ENCODE measurements at places on chromosomes 2 and 18.

- DNase-seq: no peak
These were observed 23.3 kb downstream of the SPTBN1 start for GRCh38 chr2:54479424-54479823.

GRCh38 chr2:217753460-217754200 is 249.2 kb downstream of the TNS1 start:
- no peak for DNase-seq

GRCh38 chr2:10712185-10712809 is 9.1 kb upstream of the ATP6V1C2 start:
- DNase-seq: no peak

DNA sequence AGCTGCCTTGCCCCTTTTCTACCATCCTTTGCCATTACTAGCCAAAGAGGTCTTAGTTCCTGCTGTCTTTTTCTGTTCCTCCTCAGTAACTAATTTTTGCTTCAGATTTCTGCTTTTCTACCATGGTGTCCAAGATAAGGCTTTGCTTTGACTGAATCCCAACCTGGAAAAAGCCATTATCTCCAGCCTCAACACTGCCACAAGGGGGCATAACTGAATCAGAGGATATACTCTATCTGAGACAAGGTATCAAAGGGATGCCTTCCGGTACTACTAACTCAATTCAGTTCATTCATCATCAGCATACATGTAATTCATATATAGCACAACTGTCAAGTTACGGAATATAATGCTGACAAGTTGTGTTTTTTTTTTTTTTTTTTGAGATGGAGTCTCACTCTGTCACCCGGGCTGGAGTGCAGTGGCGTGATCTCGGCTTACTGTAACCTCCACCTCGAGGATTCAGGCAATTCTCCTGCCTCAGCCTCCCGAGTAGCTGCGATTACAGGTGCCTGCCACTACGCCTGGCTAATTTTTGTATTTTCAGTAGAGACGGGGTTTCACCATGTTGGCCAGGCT is 11.4 kb downstream of the OSGEPL1 start:
- DNase-seq: no peak

GRCh38 chr2:215937190-215937589 is 76.2 kb downstream of the MREG start:
- DNase-seq: no peak

GRCh38 chr2:74951211-74951754 is 7.2 kb upstream of the POLE4 start:
- DNase-seq: no peak

DNA sequence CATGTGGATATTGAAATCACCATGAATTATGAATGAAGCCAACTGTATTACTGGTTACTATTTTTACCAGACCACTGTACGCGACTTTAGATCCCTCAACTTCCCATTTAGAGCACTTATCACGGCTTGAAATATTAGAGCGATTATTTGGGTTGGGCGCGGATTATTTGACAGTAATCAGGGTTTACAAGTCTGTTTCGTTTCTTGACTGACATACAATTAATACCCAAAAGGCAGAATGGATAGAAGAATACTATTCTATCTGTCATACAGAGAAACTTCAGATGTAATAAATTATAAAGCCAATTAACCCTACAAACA is 496 bp upstream of the NAPG start:
- no peak for DNase-seq

DNA sequence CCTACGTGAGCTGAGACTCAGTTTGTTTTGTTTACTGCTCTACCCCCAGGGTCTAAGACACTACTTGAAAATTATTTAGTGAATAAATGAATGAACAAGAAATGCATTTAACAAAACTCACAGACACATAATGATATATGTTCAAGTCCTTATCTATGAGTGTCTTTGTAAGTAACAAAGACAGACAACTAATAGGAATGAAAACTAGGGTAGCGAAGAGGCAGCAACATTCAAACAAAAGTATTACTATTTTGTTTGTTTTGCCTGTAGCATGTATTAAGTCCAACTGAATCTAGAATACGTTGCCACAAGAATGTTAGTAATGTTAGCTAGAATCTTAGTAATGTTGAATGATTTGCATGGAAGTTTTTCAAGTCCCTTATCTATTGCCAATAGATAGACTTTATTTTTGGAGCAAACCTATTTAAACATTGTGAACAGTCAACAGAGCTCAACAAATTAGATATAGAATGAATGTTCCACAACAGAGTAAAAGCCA is 144.8 kb upstream of the VWC2L start:
- DNase-seq: no peak

GRCh38 chr2:116142644-116143227 is 1671.8 kb upstream of the DDX18 start:
- no peak for DNase-seq

GRCh38 chr18:9671214-9671613 is 36.9 kb upstream of the RAB31 start:
- DNase-seq: no peak

GRCh38 chr18:13910501-13910900 is 4.8 kb downstream of the MC2R start:
- no peak for DNase-seq

DNA sequence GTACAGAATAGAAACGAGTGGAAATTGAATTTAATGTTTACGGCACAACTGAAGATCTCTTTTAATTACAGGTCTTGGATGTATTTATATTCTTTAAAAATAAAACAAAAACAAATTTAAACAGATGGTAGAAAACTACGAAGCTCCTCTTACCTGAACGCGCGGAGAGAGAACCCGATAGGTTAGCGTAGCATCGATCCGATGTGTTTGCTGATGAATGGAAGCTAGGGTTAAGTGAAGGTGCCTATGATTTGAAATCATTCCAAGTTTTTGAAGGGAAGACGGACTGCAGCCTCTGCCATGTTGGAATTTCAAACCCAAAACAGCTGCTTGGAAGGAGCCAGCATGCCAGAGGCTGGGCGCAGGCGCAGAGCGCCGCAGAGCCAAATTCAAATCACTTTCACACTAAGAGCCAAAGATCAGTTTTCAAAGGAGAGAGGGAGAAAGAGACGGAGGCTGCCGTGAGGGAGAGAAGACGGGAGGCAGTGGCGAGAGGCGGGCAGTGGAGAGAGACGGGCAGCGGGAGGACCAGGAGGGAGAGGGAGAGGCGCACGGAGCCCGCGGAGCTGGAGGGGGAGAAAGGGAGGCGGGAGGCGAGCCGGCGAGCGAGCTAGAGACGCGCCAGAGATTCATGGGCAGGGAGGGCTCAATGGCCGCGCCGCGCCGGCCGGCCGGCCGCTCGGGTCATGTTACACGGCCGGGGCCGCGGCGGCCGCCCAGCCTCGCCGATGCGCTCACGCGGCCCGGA is at the start of gene FIGN:
TSS of gene FIGN (minus strand) at position 324 of the 748 bp plus-strand sequence. CDS start 1,081 bp downstream, outside the sequence.
- DNase-seq: no peak

DNA sequence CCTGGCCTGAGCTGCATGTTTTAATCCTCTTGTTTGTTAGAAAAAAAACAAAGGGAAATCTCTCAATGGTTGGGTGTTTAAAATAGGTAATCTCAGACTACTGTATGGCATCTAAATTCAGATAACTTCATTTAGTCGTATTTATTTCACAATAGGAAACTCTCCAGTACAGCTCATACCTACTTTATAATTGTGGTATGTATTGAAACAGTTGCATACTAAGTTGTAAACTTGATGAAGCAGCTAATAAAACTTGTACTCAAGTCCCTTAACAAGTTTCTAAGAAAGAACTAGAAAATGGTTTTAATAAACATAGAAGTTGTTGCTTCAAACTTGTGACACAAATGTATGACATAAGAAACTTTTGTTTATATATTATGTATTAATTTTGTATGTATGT is 334.5 kb downstream of the PTPRM start:
- DNase-seq: no peak

DNA sequence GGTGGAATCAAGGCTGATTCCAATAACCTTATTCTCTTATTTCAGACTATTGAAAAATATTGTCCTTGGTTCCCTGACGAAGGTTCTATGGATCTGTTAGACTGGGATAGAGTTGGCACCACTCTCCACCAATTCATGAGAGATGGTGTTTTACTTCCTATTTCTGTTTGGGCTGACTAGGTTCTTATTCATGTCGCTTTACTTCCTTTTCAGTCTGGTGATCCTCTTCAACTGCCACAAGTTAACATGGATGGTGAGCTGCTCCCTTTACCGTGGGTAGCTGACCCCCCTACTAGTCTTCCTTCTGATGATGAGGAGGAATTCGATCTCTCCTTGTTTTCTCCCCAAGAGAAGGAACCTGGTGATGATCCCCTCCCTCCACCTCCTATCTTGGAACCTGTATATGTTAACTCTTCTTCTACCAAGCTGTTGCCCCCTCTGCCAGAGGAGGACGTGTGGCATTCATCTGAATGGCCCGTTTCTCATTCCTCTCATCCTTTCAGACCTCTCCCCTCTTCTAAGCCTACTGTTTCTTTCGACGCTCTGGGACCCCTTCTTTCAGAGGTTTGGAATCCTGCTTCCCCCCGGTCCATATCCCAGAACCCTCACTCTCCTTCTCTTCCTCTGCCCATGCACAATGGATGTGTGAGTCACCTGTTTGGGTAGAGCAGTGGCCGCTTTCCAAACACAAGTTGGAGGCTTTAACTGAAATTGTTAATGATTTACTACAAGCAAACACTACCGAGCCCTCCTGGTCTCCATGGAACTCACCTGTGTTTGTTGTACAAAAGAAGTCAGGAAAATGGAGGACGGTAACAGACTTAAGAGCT is 13.5 kb upstream of the CNOT11 start:
- no peak for DNase-seq

DNA sequence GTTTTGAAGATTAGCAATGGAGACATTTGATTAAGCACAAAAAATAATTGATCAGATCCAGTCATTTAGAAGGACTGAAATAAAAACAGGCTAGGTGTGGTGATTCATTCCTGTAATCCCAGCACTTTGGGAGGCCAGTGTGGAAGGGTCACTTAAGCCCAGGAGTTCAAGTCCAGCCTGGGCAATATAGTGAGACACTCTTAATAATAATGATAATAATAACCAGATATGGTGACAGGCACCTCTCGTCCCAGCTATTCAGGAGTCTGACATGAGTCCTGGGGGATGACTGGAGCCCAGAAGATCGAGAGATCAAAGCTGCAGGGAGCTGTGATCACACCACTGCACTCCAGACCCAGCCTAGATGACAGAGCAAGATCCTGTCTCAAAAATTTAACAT is 3.5 kb upstream of the FN1 start:
- no peak for DNase-seq

DNA sequence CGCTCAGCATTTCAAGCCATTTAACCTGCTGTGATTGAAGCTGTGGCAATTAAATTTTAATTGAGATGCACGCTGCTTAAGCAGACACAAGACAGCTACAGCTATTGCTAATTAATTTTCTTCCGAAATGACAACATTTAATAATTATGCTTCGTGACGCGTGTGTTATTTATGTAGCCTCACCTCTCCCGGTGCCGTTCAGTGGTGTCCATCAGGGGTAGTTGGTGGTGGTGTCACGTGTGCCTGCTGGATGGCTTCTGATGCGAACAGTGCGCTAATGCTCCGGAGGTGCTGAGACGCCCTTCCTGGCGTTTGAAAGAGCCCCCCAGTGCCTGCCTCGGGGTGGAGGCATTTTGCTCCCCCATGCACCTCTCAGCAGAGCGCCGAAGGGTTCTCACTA is 39.5 kb downstream of the GLI2 start:
- no peak for DNase-seq

GRCh38 chr18:38241736-38242135 is 676.1 kb upstream of the CELF4 start:
- no peak for DNase-seq

DNA sequence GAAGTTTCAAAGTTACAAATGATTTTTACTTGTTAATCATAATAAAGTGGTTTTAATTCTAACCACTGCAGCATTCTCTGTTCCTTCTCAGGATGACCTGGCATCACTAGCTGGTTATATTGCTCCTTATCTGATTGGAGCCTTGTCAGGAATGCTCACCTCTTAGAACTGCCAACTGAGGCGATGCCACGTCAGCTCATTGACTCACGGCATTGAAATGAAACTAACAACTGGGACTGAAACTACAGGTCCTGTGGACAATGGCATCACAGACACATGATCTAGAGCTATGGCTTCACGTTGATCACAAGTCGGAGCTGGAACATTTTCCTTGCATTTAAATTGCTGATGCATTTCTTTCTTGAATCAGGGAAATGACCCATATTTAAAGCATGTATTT is 54.9 kb upstream of the MAP2 start:
- no peak for DNase-seq

- no peak for DNase-seq
These were observed 139.4 kb downstream of the GFPT1 start for GRCh38 chr2:69247583-69247982.

DNA sequence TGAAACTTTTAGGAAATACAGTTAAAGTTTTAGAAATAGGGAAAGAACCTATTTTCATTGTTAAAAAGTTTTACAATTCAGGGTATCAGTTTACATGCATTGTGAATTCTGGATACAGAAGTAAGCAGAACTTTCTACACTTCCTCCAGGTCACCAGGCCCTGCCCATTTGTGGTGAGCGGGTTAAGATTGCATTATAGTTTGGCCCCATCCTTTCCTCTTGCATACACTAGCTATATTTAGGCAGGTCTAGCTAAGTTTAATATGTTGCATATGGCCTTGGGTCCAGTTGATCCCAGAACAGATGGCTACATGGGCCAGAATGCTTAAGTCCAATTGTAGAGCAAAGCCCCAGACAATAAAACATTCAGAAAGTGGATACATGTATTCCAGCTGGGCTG is 4.8 kb downstream of the VWA3B start:
- DNase-seq: no peak

DNA sequence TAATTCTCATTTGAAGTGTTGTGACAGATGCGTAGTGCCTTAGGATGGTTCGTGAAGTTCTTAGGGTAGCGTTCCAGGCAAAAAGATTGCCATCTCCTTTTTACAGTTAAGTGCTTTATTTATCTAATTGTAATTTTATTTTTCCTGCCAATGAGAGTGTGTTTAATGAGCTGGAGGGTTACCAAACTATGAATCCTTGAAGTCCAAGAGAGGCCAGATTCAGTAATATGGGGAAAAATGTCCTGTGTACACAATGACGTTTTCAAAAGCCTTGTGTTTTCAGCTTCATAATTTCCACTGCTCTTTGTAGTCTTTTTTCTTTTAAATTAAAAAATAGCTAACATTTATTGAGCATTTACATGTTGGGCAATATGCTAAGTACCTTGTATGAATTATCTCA is 23.8 kb downstream of the ACYP2 start:
- DNase-seq: no peak
